Pulmonary artery endothelial cell (primary cell): ENCODE measurements at places on chromosomes 5 and 9. TPM values are rescaled to one million over a fixed set of nuclear protein-coding genes. Genes with fewer than 3 reads are reported as not detected.

GRCh38 chr9:130498918-130499698, 54.3 kb downstream of the ASS1 start:
- DNase-seq = no peak

DNA sequence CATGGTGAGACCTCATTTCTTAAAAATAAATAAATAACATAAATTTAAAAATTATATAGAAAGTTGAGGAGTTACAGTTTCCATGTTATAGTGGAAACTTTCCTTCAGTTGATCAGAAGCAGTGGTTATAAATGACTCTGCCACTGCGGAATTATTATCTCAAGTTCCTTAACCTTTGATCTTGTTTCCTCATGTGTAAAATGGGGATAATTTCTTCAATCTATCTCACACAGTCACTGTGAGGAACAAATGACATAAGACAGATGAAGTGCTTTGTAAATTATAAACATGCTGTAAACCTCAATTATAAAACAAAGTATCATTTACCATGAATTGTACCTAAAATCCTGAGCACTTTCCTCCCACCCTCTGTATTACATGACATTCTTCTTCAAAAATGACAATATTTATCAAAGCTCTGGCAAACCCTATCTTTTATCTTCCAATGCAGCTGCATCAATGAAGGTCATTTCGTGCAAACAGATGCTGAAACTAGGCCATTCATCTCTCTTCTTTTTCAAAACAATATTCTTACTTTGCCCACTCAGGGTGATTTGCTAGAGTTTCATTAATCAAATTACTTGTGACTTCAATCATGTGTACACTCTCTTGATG, 46.8 kb downstream of the TMEM245 start:
- no peak for DNase-seq

DNA sequence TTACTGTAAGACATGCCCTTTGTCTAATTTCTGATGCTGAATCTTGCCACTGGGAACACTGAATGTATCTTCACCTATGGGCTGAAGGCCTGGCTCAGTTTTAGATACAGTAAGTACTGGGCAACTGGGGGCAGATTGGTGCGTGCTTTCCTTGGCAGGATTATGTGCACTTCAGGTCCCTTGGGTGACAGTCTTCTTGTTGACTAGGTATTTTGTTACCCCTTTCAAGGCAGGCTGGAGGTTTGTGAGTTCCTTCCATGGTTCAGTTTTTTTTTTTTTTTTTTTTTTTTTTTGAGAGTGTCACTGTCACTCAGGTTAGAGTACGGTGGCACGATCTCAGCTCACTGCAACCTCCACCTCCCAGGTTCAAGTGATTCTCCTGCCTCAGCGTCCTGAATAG, 7.6 kb downstream of the ZMAT2 start:
- DNase-seq = no peak

DNA sequence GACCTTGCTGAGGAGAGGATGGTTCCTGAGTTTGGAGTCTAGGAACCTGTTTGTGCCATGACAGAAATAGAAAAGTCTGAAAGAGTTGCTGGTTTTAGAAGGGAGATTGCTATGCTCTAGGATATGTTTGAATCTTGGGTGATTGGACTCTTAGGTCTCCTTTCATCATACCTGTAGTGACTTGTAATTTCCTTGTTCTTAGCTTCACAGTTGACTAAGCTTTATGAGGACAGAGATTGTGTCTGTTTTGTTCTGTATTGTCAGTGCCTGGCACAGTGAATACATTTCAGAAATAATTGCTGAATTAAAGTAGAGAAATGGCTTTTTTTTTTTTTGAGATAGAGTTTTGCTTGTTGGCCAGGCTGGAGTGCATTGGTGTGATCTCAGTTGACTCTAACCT, 31.5 kb downstream of the GAPVD1 start:
- no peak for DNase-seq

DNA sequence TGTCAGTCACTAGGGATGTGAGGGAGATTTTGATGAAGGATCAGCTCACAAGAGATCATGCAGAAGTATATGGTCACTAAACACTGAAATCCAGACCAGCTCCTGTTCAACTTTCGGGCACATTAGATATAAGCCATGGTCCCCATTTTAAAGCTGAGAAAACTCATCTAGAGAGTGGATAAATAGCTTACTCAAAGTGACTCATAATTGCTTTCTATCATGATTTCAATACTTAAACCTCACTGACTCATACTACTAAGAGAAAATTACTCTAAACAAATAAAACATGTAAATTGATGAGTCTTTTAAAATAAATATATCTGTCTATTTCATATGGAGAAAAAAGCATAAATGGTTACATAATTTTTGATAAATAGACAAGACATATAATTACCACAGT, 567.7 kb downstream of the TLR4 start:
- DNase-seq = no peak

The BSPRY gene
- under 0.01 TPM in 1 of 2 replicates, not detected in the other for total RNA-seq

The FBP2 gene
- not detected in 2 replicates for total RNA-seq
